ENCODE measurements at places on chromosomes 12 and 14.

- no peak for DNase-seq
These were observed 25.5 kb downstream of the YEATS4 start for GRCh38 chr12:69385038-69385437.

DNA sequence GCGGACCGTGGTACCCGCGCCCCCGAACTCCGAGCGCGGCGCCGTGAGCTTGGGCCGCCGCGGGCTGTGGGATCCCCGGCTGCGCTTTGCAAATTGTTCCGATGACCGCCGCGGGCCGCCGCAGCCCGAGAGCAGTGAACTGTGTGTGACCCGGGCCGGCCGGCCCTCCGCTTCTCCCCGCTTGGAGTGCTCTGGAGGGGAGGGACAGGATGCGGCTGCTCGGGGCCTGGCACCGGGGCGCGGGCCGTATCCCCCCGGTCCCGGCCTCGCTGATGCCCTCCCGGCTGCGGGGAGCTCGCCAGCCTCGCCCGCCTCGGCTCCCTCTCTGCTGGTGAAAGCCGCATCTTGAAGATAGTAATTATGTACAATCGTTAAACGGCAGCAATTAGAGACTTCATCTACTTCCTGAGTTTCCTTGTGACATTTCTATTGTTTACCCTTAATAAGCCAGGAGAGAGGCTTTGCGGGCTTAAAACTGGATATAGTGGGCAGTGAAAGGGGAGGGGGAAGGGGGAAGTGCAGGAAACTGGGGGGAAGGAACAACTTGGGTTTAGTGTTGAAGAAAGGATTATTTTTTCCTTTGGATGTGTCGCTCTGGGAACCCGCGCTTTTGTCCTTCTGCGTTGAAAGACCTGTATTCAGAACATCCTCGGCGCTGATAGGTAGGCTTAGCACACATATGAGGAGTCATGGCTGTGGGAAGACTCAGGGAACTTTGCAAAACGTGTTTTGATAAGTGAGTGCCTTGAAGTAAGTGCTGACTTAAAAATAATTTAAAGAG, 1.2 kb downstream of the PELI2 start:
- peak; percentile 75 for DNase-seq

DNA sequence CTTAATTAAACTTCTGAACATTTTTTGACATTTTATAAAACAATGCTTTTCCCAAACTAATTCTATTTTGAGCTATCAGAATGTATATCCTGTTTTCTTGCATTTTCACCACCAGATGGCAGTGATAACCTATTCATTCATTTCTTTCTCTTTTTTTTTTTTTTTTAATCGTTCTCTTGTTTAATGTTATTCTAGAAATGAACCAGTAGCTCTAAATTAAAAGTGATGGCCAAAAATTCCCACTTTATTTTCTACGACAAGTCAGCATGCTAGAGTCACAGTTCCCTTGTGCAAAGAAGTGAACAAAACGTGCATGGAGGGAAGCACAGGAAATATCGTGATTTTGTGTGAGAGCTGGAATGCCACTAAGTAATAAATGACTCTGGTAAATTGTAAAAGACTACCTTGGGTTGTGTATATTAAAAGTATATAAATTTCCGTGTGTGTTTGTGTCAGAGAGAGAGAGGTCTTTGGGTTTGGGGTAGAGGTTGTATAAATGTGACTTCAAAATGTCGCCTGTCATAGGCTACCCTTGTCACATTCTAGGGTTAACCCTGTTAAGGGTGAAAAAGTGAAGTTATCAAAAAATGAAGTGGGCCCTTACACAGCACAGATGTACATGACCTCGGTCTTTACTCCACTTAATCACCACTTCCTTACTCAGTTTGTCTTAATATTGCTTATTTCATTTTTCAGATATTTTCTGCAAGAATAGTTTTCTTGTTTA, 40.4 kb upstream of the LDHB start:
- DNase-seq = peak; percentile 32

DNA sequence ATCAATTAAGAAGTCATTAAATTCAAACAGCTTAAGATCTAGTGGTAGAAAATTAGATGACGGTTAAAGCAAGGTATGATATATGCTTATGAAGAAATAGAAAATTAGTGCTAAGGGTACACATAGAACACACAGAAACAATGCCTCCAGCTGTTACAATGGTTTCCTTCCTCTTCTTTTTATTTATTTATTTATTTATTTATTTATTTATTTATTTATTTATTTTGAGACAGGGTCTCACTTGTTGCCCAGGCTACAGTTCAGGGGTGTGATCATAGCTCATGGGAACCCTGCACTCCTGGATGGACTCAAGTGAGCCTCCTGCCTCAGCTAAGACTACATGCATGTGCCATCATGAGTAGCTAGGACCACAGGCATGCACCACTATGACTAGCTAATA, 34.9 kb upstream of the PTPRR start:
- DNase-seq = no peak

- DNase-seq = no peak
These were observed 32.9 kb downstream of the SYNE3 start for GRCh38 chr14:95483309-95484165.

DNA sequence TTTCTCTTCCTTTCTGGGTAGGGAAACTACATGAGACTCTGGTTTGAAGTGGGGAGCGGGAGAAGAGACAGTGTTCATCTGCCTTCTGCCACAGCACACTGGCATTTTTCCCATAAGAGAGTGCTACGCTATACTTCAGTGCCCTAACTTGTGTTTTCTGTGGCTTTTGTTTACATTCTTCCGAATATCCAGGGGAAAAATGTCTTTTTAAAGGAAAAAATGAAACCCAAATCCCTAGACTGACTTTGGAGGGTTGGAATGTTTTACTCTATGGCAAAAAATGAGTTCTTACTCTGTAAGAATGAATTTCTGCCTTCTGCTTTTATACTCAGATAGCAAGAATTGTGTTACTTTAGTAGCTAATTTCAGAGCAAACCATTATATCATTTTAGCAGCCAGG, 88.1 kb upstream of the TMEM263 start:
- DNase-seq = no peak

DNA sequence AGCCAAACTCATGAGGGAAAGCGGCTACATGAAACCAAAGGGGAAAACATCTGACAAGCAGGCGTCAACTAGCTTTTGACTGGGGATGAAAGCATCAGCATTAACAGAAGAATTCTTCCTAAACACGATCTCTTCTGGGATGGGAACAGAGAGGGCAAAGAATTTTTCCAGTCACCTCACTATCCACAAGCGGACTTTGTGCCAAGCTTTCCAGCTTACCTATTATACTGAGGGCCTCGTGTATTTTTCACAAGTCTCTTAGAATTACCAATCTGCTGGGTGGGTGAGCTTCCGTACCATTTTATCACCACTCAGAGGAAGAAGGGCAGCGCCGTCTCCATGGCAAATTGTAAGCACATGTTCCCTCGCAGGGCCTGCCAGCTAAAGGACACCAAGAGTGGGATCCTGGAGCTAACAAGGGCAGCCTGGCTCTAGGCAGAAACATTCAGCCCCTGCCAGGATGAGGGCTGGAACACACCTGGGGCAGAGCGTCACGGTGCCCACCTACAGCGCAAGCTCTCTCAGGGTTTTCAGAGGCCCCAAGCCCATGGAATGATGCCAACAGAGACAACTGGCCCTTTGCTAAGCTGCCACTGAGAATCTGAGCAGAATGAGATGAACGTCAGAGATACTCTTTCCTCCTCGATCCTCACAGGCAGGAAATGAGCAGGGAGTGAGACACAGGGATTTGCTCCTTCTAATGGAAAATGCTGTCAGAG, 74.6 kb downstream of the CHGA start:
- no peak for DNase-seq

- DNase-seq = peak; percentile 66
These were observed 1.2 kb downstream of the NUDT4 start for GRCh38 chr12:93378998-93379325.

- no peak for DNase-seq
These were observed 58.2 kb downstream of the PAX9 start for GRCh38 chr14:36719823-36720222.

- no peak for DNase-seq
These were observed 113.2 kb downstream of the CAND1 start for GRCh38 chr12:67382241-67382871.

DNA sequence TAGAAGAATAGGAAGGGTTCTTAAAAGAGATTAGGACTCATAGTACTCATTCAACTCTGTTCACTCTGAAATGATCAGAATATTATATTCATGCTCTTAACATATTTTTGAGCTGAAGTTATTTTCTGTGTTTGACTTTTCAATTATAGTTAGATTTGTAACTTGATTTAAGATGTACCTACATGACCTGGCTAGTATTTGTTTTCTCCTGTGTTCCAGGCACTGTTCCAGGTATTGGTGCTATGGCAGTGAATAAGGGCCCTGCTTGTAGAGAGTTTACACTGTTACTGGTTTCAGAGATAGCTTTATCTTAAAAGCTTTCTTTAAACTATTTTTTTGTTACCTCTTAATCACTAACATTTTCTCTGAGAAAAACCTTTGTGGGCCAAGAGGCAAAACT, 19.1 kb upstream of the SLC17A8 start:
- DNase-seq = no peak

- DNase-seq = no peak
These were observed 1.2 kb upstream of the HIGD1C start for GRCh38 chr12:50951112-50951511.

GRCh38 chr12:117188961-117189724, 1.1 kb downstream of the FBXO21 start:
- DNase-seq = peak; percentile 3

- DNase-seq = peak; percentile 56
These were observed 65.2 kb downstream of the PAPOLA start for GRCh38 chr14:96567289-96567899.

DNA sequence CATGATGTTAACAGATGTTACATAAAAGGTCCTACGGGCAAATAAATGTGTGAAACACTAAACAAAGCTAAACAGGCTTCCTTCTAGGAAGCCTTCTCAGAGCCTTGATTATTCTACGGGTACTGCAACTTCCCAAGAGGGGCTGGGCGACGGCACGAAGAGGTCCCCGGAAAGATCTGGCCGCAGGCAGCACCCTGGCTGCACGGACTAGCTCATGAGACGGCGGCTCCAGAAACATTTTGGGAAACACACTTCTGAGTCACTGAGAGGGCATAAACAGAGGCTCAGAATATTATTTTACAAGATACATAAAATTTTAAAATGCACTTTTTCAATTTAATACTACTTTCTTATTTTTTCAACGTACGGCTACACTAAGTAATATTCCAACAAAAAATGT, 19.4 kb downstream of the STX2 start:
- no peak for DNase-seq

GRCh38 chr12:51870504-51870903, 17.4 kb upstream of the ANKRD33 start:
- no peak for DNase-seq

- DNase-seq = no peak
These were observed 6.8 kb downstream of the KRT71 start for GRCh38 chr12:52546126-52546525.

DNA sequence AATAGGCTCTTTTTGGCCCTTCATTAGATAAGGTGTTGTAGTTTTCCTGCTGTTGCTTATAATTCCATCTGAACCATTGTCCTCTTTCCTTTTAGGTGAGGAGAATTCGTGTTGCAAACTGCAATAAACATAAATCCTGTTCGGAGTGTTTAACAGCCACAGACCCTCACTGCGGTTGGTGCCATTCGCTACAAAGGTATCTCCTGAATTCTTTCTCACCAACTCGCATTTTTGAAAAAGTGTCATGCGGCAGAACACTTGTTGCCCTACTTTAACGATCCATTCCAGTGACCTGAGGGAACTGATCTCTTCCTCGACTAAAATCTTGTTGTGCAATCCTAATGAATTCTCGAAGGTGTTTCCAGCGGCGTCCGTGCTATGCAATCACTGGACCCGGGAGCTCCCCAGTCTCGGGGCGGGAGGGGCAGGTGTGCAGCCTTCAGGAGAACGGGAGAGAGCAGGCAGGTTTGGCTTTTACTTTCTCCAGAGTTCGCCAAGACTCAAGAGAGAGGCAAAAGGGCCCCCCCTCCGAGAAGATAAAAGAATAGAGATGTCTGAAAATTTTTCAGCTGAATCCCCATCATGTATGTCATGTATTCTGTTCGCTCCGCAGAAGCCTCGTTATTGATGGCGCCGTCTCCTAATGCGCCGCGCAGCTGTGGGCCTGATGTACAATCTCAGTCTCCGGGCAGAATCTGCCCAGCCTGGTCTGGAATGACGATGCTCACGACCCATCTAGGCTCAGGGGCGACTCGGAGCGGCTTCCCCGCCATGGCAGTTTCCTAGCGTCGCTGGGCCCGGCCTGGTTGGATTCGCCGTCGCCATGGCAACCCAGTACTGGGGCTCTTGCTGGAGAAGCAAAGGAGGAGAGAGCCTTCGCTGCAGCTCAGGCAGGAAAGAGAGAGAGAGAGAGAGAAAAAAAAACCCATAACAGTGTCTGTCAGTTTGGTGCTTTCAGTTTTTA, 38.2 kb downstream of the PLXNC1 start:
- DNase-seq = peak; percentile 84

DNA sequence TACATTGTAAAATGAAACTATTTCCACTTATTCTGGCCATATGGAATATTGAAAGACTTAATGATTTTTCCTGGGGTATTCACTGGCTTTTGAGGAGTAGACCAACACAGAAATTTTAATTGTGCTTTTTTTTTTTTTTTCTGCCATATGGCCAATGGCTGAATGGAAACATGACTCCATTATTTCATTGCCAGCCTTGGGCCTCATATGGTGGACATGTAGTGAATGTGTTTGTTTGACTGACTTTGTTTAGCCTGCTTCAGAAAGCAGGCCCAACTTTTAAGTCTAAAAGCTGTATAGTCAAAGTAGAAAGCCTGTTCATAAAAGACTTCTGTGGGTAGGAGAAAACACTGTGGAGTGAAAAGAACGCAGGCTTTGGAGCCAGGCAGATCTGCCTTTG, 2.4 kb downstream of the GNG2 start:
- no peak for DNase-seq

DNA sequence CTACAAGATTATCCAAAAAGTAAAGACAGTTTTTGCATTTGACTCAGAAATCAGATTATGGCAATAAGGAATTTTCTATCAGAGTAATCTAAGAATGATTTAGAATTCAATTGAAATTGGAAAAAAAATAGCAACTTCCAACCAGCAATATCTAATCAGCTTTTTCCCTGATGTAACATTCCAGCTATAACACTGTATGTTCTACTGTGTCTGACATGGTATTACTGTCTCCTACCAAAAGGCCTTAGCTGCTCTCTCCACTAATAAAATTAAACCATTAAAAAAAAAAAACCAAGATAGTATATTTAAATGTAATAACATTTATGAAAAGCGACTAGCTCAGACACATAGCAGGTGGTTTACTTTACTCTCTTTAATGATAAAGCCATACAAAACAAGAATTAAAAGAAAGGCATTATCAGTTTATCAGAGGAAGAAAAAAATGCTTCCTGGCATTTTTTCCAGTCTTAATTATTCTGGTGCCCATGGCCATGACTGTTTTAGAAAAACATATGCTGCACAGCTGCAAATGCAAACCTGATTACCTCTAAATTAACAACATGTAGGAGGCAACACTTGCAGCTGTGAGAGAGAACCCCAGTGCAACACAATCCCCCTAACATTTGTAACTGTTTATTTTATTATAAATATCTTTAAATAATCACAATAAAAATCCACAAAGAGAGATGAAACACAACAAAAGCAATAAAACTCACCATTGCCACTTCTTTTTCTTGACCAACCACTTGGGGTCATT, 28.8 kb downstream of the PHLDA1 start:
- no peak for DNase-seq

All from NCI-H1105 treated with DMSO at 0.1 percent for 48 hours (cell line).